ENCODE measurements at places on chromosomes 12 and 14. TPM values are rescaled to one million over a fixed set of nuclear protein-coding genes. Genes with fewer than 3 reads are reported as not detected.

Gene GLIPR1L2
- 2.7 TPM for total RNA-seq

Gene PLD4
- 0.51 TPM for total RNA-seq

Gene CD69
- 0.24 TPM for total RNA-seq

Gene ST8SIA1
- total RNA-seq: 1.5 TPM

Gene MYF6
- 1.1 TPM for total RNA-seq

Gene SVOP
- total RNA-seq: 1.9 TPM

Gene KRT74
- total RNA-seq: not detected

Gene TBX3
- total RNA-seq: 17.1 TPM

Gene LRCOL1
- not detected for total RNA-seq

Gene TRAFD1
- total RNA-seq: 32.3 TPM

Gene IRF9
- 44.8 TPM for total RNA-seq

Gene IRAK3
- total RNA-seq: 3.2 TPM

Gene MDP1
- total RNA-seq: 16.7 TPM

Gene ARHGDIB
- total RNA-seq: 45.1 TPM

Gene AGAP2
- total RNA-seq: 6.1 TPM

Gene TMEM63C
- total RNA-seq: 0.46 TPM

Gene KERA
- 0.19 TPM for total RNA-seq

Gene ANO2
- total RNA-seq: 13.6 TPM

Gene POTEG
- total RNA-seq: not detected

Gene SERPINA6
- total RNA-seq: not detected

Gene EFS
- 3.7 TPM for total RNA-seq

Gene KRT85
- total RNA-seq: not detected

Gene CEBPE
- not detected for total RNA-seq

Gene STXBP6
- 13.9 TPM for total RNA-seq

Gene MYO1A
- total RNA-seq: 0.11 TPM

Gene WNT1
- not detected for total RNA-seq

Gene MYH7
- total RNA-seq: 13,582 TPM

Gene FAM222A
- total RNA-seq: 7.8 TPM

Gene PAX9
- not detected for total RNA-seq

Gene KLRD1
- total RNA-seq: 1.1 TPM

Gene ACYP1
- 12.2 TPM for total RNA-seq

Gene FOXM1
- total RNA-seq: 0.24 TPM

Gene MIP
- 0.48 TPM for total RNA-seq

Gene CTSG
- total RNA-seq: 2.2 TPM

Gene OR4M1
- not detected for total RNA-seq

Gene RND1
- total RNA-seq: 0.62 TPM

Gene SLC39A5
- not detected for total RNA-seq

Gene RNASE4
- total RNA-seq: 5.6 TPM

Gene CHST11
- total RNA-seq: 6.1 TPM

Gene IQSEC3
- 0.86 TPM for total RNA-seq

Gene EML5
- total RNA-seq: 0.24 TPM

Gene ITGB7
- total RNA-seq: 1.4 TPM

Gene PIANP
- total RNA-seq: 0.40 TPM

Gene KLHL33
- 0.35 TPM for total RNA-seq

Gene BAZ1A
- total RNA-seq: 8.4 TPM

Gene KMT2D
- total RNA-seq: 63.8 TPM

Gene BCL2L2
- 48.2 TPM for total RNA-seq

Gene NDUFA9
- total RNA-seq: 268 TPM

Gene LRRC43
- total RNA-seq: 0.43 TPM

Gene DYRK2
- total RNA-seq: 56.0 TPM

Gene LYZ
- total RNA-seq: 32.9 TPM

Gene MFAP5
- 20.8 TPM for total RNA-seq

Gene KRT79
- total RNA-seq: not detected

Gene ARHGAP9
- total RNA-seq: 5.9 TPM

Gene BMAL2
- total RNA-seq: 8.9 TPM

Gene SDS
- 0.81 TPM for total RNA-seq

Gene ARMH4
- 6.4 TPM for total RNA-seq

Data from cardiac septum (tissue), 1 donor.